ENCODE measurements at places on chromosomes 2 and 18.

GRCh38 chr18:78716022-78716421 lies 263.6 kb upstream of the SALL3 start:
- DNase-seq: no peak

DNA sequence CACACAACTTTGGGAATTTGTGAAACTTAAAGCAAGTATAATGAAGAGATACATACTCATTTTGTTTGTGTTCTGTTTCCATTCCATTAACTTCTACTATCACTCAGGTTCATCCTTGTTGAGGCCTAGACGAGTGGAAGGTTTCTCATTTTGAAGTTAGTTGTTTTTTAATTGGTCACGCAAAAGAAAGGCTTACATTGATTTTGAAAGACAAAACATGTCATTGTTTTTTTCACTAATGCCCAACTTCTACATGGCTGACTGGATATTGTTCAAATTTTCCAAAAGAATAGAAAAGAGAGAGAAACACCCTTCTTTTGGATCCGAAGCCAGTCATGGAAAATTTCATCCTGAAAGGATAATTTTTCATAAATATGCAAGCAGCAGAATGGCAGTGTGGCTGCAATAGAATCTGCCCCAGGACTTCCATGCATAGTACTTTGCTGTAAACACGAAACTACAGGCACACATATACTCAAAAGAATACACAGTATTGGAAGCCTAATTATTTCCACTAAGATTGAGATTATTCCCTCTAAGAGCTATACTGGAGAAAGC lies 27.4 kb downstream of the PRKCE start:
- no peak for DNase-seq

DNA sequence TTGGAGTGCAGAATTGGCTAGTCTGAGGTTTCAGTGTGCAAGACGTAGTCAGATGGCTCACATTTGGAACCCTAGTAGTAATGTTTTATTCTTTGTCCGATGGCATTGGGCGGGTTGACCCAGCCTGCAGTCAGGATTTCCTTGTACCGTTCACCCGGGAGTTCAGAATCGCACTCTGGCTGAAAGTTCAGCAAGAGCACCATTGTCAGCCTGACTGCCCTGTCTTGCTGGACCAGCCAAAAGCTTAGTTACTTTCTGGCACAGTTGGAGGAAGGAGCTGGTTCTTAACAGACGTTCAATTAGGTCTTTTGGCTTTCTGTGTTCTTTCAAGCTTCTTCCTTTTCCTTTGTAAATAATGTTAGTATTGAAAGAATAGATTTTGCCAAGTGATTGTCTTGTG lies 18.6 kb downstream of the RMC1 start:
- DNase-seq: no peak

GRCh38 chr2:237752761-237753165 lies 45.8 kb upstream of the RBM44 start:
- no peak for DNase-seq

DNA sequence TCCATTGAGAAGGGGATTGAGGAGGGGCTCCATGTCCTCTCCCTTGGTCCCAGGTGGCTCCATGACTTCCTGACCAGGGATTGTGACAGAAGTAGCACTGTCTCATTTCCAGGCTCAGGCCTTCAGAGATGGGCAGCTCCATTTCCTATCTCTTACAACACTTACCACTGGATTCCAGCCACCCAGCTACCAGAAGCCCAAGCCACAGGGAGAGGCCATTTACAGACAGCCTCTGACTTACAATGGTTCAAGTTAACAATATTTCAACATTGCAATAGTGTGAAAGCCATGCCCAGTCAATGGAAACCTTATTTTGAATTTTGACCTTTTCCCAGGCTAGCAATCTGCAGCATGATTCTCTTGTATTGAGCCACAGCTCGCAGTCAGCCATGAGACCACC lies 164.9 kb upstream of the AGAP1 start:
- peak; percentile 14 for DNase-seq

DNA sequence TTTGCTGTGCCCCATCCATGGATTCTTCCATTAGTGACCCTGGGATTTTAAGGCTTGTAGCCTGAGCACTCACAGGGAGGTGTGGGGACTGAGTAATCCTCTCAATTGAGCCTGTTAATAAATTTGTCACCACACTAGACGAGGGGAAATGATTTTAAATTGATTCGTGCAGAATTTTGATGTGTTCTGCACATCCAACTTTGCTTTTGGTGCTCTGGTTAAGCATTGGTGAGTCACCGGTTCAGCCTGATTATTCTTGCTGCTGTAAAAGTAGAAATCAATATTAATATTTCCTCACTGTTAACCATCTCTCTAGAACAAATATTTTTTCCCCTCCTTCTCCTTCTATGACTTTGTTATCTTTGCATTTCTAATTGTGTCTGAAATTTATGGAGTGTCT lies 482.0 kb downstream of the TSN start:
- DNase-seq: no peak

- DNase-seq: no peak
Observed at GRCh38 chr18:52060607-52061304, 279.2 kb upstream of the DCC start.

GRCh38 chr18:79571211-79572092 lies 108.2 kb upstream of the CTDP1 start:
- DNase-seq: no peak

- peak; percentile 26 for DNase-seq
Observed at GRCh38 chr2:163353551-163353950, 382.3 kb downstream of the FIGN start.

GRCh38 chr2:53356291-53356905 lies 411.2 kb upstream of the CHAC2 start:
- DNase-seq: no peak

DNA sequence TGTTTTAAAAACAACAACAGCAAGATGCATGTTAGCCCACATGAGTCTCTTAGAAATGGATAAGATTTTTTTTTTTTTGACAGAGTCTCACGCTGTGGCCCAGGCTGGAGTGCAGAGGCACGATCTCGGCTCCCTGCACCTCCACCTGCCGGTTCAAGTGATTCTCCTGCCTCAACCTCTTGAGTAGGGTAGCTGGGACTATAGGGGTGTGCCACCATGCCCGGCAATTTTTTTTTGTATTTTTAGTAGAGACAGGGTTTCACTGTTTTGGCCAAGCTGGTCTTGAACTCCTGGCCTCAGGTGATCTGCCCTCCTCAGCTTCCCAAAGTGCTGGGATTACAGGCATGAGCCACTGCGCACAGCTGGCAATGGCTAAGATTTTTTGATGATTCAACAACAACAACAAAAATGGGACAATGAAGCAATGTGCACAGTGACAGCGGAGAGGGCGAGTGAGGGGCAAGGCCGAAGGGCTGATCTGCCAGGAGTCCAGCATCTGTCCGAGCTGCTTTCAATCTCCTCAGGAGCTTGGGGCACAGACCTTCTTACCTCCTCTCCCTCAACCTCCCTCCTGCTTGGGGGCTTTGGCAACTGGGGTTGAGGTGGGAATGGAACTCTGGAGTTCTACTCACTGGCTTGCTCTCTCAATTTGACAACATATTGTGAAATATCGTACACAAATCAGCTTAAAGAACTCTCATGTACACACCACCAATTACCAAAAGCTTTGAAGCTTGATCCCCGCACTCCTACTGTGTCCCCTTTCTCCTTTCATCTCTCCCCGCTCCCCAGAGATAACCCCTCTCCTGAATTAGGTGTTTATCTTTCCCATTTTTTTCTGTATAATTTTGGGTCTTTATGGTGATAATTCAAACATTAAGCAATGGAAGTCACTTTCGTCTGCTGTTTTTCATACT lies 3.4 kb downstream of the ABCG8 start:
- no peak for DNase-seq

GRCh38 chr2:63751901-63752300 lies 89.8 kb upstream of the UGP2 start:
- no peak for DNase-seq

DNA sequence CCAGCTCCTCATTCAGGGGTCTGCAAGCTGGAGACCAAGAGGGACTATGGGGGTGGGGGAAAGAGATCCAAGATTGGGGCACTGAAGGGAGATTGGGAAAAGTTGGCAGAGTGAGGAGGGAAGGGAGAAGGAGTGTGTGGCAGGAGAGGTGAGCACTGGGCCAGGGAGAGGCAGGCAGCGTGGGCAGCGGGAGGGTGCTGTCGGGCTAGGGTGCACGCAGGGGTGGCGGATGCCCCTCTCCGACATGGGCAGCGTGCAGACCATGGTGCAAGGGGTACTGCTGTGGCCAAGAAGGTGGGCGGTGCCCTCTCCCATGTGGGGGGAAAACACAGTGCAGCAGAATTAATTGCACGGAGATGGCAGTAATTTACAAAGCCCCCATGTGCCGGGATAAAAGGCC lies 74.1 kb downstream of the CELF4 start:
- no peak for DNase-seq

- DNase-seq: peak; percentile 42
Observed at GRCh38 chr18:76491776-76492668, 3.0 kb downstream of the ZNF516 start.

Measured in iris pigment epithelial cell (primary cell).